Activated CD4-positive, alpha-beta T cell treated with anti-CD3 and anti-CD28 coated beads for 24 hours (primary cell): ENCODE measurements at places on chromosomes 7 and 10.

GRCh38 chr10:90451283-90451682 lies 406.6 kb downstream of the HTR7 start:
- no peak for DNase-seq

DNA sequence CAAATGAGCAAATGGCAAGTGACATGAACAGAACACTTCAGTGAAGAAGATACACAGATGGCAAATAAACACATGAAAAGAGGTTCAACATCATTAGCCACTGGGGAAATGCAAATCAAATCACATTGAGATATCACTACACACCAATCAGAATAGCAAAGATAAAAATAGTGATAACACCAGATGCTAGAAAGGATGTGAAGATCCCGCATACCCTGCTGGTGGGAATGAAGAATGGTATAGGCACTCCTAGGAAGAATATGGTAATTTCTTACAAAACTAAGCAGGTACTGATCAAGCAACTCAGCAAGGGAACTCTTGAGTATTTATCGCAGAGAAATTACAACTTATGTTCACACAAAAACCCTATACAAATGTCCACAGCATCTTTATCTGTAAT lies 11.2 kb downstream of the LAMB4 start:
- no peak for DNase-seq

GRCh38 chr10:33880291-33880690 lies 545.8 kb upstream of the NRP1 start:
- DNase-seq, result no peak

DNA sequence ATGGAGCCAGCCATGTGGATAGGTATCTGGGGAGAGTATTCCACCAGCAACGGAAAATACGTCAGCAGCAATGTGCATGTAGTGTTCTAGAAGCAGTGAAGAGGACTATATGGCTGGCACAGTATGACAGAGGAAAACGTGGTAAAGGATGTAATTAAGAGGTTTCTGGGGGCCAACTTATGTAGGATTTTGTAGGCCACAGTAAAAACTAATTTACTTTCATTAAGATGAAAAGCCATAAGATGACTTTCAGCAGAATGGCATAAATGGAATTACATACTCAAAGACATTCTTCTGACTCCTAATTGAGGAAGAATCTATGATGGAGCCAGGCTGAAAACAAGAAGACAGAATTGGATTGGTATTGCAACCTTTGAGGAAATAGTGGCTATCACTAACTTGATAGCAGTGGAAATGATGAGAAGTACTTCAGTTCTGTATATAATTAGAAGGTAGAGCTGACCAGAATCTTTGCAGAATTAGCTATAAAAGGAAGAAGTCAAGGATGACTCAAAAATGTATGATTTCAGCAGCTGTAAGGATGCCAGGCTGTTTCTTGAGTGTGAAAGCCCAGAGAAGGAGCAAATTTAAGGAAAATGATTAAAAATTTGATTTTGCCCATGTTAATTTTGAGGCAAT lies 156.7 kb downstream of the MBL2 start:
- no peak for DNase-seq

- no peak for DNase-seq
Measured at GRCh38 chr10:99234041-99234790, 1.4 kb downstream of the HPSE2 start.

DNA sequence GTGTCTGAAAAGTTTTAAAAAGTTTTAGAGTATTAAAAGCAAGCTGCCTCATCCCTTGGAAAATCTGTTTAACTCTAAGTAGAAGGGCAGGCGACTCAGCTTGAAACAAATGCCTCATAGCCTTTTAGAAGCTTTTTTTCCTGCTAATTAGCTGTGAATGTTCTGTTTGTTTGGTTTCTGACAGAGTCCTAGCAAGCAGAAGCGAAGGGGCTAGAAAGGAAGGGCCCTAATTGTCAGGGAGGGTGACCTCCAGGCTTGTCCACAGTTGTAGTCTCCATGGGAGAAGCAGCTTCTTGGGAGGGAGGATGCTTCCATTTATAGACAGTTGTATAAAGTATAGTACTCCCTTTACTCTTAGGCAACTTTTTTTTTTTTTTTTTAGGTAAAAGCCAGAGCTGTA lies 90.9 kb downstream of the DNAJC1 start:
- DNase-seq, result no peak

- no peak for DNase-seq
Measured at GRCh38 chr10:34235164-34235832, 579.8 kb downstream of the PARD3 start.

DNA sequence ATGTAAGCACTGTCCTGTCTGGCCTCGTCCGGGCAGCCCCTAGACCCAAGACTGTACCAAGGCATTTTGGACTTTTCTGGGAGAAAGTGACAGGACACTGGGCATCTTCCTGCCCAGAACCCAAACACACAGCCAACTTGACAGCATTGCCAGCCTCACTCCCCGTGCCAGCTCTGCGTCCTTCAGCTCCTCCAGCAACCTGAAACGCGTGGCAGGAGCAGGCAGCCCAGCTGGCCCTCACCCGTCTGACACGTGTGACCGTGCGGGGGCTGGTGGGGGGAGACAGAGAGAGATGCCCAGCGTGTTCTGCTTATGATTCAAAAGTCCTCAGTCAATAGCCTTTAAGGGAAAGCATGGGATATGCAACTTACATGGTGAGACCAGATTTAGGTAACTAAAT lies 50.3 kb upstream of the SLC29A3 start:
- DNase-seq, result no peak

DNA sequence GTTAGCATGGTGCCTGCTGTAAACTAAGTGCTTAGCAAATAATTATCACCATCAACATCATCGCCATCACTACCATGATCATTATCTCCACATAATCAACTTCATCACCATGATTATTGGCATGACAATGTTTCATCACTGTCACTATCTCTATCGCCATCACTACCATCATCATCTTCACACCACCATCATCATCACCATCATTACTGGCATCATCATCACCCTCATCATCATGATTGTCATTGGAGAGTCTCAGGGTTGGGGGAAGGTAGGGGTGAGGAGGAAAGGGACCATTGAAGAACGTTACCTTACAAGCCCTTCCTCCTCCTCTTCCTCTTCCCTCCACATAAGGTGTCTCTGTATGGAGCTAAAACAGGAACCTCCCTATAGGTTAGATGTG lies 54.9 kb upstream of the GPR26 start:
- no peak for DNase-seq

DNA sequence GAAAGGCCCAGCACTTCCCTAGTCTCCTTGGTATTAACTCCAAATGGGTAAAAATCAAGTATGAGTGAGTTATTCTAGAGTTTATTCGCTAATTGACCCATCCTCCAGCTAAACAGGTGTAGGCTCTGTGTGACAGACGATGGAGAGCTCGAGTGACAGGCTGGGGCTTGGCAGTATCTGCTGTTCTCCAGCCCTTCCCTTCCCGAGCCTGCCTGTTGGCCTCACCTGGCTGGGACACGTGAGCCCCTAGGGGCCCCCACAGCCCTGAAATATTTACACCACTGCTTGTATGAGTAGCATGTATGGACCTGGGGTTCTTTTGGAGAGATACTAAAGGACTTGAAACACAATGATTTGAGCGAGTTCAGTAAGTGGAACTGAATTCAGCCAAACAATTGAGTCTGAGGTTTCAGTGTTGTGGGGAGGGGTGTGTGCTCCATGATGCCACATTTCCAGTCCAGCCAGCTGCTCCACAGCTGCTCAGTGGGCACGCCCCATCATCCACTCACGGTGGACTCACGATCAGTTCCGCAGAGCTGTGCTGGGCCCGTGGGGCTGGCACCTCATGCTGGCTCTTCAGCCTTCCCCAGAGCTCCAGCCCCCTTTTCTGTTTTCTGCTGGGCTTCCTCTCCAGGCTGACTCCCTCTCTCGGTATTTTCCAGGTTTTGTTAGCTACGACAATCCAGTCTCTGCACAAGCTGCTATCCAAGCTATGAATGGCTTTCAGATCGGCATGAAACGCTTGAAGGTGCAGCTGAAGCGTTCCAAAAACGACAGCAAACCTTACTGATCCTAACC lies 283.0 kb downstream of the USP6NL start:
- DNase-seq, result no peak
